Activated naive CD4-positive, alpha-beta T cell treated with anti-CD3 and anti-CD28 coated beads, Interleukin-2, amount 50 U/mL, for 16 hours (primary cell): ENCODE measurements at places on chromosomes 12 and 14.

- no peak for DNase-seq
Observed at GRCh38 chr14:42703501-42703900, 1096.8 kb downstream of the LRFN5 start.

DNA sequence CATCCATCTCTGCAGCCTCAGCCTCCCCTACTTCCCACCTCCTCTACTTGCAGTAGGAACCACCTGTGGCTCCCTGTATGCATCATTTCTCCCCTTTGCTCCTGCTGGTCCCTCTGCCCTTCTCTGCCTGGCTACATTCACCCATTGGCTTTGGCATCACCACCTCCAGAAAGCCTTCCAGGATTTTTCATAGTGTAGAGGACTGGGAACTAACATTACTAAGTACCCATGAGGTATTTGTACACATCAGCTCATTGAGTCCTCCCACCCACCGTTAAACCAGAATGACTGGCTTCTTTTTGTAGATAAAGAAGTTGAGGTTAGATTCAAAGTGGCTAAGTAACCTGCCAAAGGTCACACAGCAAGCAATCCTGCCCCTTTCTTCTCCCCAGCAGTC, 17.1 kb downstream of the SYNE3 start:
- no peak for DNase-seq

DNA sequence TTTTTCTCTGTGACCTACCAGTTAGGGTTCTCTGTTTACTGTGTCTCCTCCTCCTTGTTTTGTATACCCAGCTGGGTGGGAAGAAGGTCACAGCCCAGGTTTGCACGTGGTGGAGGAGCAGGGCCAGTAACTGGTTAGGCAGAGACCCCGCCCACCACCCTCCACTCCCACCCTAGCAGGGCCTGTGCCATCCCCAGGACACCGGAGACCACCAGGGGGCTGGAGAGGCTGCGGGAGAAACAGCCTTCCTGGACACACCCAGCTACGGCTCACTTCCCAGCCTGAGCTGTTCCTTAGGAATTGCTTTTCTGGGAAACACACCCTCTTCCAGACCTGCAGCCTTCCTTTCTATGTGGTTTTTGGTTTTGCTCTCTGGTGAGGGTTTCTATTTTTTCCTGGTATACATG, 21.1 kb downstream of the BDKRB2 start:
- DNase-seq: no peak

- DNase-seq: no peak
Observed at GRCh38 chr14:100673807-100674154, 52.9 kb upstream of the DLK1 start.

DNA sequence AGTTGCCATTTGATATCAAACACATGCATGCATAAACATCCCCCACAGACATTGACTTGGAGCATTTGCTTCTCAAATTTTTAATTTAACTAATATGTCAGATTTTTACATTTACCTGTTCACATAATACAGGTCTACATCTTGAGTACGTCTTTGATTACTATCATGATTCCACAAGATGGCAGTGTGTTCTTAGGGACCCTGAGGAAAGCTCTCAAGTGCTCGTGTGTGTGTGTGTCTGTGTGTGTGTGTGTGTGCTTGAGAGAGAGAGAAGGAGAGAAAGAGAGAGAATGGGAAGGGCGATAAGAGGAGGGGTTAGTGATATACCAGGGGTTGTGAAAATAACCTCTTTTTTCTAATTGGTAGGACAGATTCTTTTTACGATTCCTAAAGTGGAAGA, 167.1 kb upstream of the OR4E1 start:
- no peak for DNase-seq
